ENCODE measurements at places on chromosomes 5 and 9.
A peak's percentile ranks its signal among the peaks of the same experiment; 100 is the strongest.

- DNase-seq: peak; percentile 33
Observed at GRCh38 chr9:131111186-131111853, 14.1 kb upstream of the NUP214 start.

DNA sequence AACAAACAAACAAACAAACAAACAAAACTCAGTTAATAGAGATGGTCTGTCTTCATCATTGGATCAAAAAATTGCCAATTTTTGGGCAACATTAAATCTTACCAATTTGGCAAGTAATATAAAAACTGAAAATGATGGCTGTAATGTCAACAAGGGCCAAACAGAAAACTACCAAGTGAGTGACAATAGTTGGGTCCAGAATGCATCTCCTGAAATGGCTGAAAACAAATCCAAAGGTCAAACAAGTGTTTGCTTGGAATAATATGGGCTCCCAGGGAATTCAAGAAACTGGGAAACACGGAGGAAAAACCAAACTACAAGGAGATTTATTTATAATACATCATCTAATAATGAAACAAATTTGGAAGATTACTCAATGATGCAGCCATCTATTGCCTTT lies 25.1 kb downstream of the BAAT start:
- DNase-seq: no peak

GRCh38 chr9:72292256-72292682 lies 72.7 kb downstream of the ZFAND5 start:
- peak; percentile 68 for DNase-seq

DNA sequence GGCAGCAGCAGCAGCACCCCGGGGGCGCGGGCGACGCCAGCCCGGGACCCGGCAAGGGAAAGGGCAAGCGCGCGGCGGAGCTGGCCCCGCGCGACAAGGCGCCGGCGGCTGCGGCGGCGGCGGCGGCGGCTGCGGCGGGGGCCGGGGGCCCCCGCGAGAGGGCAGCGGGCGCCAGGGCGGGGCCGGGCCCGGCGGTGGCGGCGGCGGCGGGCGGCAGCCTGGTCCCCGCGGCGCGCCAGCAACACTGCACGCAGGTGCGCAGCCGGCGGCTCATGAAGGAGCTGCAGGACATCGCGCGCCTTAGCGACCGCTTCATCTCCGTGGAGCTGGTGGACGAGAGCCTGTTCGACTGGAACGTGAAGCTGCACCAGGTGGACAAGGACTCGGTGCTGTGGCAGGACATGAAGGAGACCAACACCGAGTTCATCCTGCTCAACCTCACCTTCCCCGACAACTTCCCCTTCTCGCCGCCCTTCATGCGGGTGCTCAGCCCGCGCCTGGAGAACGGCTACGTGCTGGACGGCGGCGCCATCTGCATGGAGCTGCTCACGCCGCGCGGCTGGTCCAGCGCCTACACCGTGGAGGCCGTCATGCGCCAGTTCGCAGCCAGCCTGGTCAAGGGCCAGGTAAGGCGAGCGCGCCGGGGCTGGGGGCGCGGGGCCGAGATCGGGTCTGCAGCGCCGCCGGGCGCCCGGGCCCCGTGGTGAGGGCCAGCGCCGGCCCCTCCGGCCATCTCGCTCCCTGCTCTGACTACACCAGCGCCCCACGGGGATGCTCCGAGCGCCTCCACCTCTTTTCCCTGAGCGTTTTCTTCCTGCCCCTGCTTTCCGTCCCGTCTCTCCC lies at the start of gene UBE2QL1:
TSS of gene UBE2QL1 (plus strand) at position 238 of the 843 bp plus-strand sequence. CDS start at position 273, 35 bp downstream.
- DNase-seq: peak; percentile 9

GRCh38 chr9:76866689-76867088 lies 39.2 kb downstream of the PRUNE2 start:
- DNase-seq: peak; percentile 79

DNA sequence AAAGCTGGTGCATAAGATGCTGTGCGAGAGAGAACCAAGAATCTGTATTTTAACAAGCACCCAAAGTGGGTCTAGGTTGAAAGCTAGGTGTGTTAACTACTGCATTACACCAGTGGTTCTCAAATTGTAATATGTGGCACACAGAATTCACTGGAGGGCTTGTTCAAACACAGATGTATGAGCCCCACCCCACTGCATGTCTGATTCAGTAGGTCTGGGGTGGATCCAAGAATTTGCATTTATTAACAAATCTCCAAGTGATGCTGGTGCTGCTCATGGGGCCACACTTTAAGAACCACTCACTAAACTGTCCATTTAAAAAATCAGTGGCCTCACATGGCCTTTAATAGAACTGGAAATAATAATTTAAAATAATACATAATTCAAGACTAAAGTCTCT lies 40.4 kb downstream of the LPAR1 start:
- peak; percentile 35 for DNase-seq

DNA sequence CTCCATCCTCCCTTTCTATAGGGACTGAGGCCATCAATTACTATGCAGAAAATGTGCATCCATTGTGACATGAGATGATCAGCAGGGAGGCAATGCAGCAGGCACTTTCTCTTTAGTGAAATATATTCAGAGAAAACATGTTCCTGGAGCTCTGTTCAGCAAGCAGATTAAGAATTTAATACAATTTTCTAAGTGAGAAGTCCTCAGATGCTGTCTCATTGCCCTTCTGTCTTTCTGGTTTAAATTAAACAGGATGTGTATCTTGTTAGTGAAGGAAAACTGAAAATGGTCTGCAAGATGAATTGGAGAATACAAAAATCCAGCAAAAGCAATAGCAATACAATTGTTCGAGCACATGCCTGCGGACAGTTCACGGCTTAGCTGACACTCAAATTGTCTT lies 445.8 kb upstream of the RIOK2 start:
- no peak for DNase-seq

DNA sequence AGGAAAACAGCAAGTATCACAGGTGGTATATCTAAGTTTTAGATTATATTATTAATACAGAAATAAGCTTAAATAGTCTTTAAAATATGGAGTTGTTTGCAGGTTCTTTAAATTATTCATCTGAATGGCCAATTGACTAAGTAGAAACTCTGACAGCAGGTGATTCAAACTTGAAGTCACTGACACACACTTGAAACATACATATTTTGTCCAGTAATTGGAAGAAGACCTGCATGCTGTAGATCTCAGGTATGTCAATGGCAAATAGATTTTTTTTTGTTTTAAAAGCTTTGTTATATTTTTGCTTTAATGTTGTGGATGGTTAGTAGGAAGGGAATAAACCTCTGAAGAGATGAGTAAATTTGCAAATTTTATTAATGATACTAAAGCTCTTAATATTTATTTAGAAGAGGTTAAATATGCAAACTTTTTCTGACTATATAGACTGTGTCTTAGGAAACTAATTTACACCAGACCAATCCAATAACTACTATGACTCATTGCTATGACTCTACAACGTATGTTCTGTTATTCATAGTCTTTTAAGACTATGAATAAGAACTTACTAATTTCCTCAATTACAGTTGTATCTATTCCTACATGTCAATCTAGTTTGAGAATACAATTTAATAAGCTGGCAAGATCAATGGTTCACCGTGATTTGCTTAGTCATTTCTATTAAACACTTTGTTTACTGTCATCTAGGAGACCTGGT lies 53.9 kb upstream of the RORB start:
- DNase-seq: peak; percentile 38

DNA sequence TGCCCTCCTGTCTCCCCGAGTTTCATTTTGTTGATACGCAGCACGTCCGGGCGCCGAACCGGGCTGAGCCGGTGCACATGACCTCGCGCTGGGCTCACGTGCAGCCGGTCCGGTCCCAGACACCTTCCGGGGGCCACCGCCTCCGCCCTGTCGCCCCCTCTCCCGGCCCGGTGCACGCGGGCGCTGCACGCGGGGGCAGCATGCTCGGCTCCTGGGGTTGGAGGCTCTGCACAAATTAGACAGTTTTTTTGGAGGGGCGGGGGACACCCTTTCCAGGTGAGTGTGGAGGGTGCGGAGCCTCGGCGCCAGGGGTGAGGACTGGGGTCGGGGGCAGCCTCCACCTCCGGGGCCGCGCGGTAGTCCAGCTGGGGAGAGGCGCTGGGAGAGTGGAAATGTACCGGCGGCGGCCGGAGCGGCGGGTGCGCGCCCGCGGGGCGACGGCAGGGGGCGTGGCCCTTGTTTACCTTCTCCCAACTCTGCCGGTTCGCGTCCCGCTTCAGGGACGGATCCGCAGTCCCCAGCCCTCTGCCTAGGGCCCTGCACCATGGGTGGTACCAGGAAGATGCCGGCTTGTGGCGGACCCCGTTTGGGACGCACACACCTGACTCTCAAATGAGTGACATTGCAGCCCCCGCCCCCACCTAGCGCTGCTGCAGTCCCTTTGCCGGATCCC lies 1.1 kb downstream of the JADE2 start:
- DNase-seq: peak; percentile 37

- no peak for DNase-seq
Observed at GRCh38 chr9:85702726-85703289, 38.9 kb downstream of the AGTPBP1 start.

GRCh38 chr9:101650142-101650541 lies 55.4 kb upstream of the PPP3R2 start:
- DNase-seq: no peak

DNA sequence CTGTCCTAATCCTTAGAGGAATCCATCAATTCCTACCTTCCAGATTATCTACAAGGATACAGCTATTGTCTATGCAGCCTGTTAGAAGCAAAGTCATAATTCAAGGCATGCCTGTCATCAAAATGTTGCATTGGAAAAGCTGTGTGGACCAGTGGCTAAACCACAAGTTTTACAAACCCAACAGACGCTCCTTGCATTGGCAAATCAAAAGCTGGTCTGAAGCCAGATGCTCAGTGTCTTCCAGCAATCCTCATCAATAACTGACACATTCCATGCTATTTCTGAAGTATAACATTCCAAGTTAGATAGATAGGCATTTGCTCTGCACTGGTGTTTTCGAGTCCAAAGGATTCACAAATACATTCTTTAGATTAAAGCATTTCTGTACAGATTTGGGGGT lies 213.6 kb downstream of the EBF1 start:
- peak; percentile 4 for DNase-seq

GRCh38 chr9:5800969-5801738 lies 31.8 kb downstream of the ERMP1 start:
- DNase-seq: no peak
